ENCODE measurements at places on chromosomes 7 and 10.
A peak's percentile ranks its signal among the peaks of the same experiment; 100 is the strongest.

GRCh38 chr10:129446183-129446581 lies 20.9 kb upstream of the MGMT start:
- no peak for DNase-seq

DNA sequence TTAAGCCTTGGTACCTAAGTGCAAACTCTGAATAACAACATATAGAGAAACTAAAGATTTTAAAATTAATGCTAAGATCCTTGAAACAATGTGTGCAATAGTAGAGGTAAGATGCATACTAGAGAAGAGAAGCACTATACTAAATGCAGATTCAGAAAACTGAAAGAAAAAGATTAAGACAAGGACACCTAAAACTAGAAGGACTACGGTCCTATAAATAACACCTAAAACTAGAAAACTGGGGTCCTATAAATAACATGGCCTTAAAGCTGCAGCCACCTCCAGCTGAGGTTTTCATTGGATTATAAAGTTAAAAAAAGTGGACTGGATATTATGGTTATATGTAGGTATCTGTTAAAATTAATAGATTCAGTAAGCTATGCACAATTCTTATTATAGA lies 320.9 kb downstream of the IPMK start:
- no peak for DNase-seq

- no peak for DNase-seq
Observed at GRCh38 chr7:48173756-48174382, 2.6 kb downstream of the ABCA13 start.

GRCh38 chr7:95357623-95358022 lies 33.3 kb upstream of the PON1 start:
- no peak for DNase-seq

DNA sequence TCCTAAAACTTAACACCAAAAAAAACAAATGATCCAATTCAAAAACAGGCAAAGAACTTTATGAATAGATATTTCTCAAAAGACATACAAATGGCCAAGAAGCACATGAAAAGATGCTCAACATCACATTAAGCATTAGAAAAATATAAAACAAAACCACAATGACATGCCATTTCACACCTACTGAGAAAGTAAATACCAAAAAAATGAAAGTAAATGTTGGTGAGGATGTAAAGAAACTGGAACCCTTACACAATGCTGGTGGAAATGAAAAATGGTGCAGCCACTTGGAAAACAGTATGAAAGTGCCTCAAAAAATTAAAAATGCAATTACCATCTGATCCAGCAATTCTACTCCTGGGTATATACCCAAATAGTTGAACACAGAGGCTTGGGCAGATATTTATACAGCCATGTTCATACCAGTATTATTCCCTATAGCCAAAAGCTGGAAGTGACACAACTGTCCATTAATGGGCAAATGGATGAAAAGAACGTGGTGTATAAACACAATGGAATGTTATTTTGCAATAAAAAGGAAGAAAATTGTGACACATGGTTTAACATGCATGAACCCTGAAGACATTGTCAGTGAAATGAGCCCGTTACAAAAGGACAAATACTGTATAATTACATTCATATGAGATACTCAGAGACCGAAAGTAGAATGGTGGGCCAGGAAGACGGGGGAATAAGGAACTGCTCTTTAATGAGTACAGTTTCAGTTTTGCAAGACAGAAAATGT lies 89.0 kb downstream of the JMJD1C start:
- no peak for DNase-seq

DNA sequence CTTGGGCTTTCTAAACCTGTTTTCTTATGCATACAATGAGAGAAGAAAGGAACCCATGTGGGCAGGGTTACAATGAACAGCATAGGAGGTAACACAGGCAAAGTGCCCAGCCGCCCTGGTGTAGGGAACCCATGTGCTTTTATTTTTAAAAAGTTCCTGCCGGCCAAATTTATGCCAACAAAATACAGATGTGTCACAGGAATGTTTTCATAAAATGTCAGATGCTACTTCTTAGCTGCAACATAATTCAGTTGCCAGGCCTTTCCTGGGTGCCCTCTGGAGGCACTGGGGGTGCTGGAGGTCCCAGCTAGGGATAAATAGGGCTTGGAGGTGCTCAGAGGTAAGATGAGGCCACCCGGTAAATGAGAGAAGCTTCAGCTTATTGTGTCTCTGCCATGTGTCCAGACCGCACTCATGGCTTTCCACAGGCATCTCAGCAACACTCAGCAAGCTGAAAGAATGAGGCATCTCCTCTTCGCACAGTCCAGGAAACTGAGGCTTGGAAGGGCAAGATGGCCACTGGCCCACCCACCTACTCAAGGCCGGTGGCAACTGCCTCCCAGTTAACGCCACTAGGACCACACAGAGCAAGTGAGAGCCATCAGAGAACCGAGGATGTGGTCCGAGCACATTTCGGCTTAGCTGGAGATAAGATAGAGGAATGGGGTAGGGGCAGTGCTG lies 58.3 kb downstream of the CPXM2 start:
- no peak for DNase-seq

DNA sequence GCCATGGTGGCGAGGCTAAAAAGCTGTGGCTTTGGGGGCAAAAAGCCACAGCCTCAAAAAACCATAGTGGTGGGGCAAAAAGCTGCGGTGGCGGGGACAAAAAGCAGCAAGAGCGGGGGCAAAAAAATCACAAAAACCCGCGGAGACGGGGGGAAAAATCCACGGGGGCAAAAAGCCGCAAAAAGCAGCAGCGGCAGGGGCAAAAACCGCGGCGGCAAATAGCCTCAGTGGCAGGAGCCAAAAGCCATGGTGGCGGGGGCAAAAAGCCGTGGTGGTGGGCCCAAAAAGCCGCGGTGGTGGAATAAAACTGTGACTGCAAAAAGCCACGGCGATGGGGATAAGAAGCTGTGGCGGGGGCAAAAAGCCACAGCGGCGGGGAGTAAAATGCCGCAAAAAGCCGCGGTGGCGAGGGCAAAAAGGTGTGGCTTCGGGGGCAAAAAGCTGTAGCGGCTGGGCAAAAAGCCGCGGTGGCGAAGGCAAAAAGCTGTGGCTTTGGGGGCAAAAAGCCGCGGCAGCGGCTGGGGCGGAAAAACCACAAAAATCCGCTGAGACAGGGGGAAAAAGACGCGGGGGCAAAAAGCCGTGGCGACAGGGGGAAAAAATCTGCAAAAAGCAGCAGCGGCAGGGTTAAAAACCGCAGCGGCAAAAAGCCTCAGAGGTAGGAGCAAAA lies 526.6 kb downstream of the ZNF33B start:
- no peak for DNase-seq

DNA sequence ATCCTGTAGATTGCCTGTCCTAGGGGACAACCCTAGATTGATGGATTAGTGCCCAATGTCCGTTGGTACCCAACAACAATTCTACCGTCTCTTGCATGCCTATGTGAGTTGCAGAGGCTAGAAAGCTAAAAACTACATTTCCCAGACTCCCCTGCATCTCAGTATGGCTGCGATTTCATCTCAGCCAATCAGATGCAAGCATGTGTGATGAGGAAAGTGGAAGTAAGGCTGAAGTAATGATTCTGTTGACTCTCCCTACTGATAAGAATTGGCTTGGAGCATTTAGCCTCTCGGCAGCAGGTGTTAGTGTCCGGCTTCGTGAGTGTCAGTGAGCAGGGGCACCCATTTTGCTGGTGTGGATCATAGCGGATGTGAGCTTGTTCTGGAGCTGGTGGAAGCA lies 171.9 kb downstream of the FGFR2 start:
- DNase-seq = no peak

- no peak for DNase-seq
Observed at GRCh38 chr10:82968533-82968932, 1093.5 kb downstream of the NRG3 start.

DNA sequence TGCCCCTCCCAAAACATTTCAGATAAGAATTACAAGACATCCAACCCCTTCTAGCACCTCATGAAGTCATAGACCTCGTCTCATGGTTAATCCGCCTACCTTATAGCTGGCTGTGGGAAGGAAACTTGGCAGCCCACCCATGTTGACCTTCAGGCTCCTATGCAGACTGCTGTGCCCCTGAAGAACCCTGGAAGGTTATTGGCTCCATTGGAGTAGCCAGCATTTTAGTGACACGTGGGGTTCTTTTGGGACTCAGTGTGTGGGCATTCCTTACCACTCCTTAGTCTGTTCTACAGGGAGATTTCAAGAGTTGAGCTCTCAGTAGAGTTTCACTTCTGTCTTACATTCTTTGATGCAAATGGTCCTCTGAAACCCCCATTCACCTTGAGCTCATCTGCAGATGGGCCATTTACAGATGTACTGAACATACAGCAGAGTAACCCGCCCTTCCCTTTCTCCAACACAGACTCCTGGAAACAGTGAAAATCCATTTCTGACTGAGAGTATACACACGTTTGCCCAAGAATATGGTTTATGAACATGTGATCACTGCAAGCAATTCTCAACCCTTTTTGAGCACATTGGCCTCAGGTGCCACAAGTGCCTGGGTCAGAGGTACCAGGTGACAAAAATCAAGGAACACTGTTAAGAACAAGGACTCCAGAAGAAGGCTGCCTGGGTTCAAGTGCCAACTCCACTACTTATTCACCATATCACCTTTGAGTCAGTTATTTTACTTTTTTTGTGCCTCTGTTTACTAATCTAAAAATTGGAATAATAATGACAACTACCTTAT lies 54.0 kb upstream of the HECW1 start:
- no peak for DNase-seq

DNA sequence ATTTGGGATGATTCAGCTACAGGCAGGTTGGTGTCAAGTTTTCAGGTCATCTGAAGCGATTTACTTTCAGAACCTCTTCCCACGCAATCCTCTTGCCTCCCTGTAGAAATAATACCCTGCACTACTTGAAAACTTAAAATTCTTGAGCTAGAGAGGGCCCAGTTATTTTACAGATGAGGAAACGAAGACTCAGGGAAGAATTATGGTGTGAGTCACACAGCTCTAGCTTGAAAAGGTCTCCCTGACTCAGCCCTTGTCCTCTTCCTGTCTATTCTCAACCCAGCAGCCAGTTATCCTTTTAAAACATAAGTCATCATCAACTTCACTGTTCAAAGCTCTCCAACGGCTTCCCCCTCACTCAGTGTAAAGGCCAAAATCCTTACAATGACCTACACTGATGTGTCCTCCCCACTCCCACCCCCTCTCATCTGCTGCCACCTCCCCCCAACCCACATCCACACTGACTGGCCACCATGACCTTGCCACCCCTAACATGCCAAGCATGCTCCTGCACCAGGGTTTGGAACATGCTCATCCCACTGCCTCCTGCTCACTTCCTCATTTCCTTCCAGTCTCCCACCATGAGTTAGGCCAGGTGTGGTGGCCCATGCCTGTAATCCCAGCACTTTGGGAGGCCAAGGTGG lies 3.4 kb downstream of the DNMBP start:
- no peak for DNase-seq

DNA sequence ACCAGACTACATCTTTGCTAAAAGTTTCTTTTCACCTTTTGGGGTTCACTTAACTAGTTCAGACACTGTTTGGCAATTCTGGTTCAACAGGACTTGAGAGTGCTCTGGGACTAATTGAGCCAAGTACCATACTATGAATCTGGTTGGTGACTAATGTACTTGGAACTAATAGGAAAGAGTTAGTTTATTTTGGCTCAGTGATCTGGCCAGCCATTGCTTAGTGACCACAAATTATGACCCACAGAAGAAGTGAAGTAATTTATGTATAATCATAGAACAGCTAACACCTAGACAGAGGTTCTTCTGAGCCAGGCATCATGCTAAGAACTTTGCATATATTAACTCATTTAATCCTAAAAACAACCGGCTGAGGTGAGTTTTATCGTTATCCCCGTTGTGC lies 126.5 kb upstream of the JCAD start:
- no peak for DNase-seq

- DNase-seq = no peak
Observed at GRCh38 chr10:93175490-93175889, 101.8 kb downstream of the CYP26A1 start.

DNA sequence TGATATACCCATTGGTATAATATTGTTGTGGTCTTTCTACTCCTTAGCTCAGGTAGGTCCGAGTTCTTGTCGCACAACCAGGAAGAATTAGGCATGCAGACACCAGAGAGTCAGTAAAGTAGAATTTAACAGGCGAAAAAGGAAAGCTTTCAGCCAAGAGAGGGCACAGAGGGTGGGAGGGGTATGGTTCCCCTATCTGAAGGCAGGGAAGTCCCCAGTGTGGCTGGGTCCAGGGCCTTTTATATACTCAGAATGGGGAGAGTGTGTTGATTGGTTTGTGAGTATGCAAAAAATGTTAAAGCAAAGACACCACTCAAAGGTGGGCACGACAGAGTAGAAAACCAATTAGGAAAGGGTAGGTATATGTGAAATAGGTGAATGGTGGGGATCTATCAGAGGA lies 53.9 kb downstream of the IMMP2L start:
- DNase-seq = no peak

DNA sequence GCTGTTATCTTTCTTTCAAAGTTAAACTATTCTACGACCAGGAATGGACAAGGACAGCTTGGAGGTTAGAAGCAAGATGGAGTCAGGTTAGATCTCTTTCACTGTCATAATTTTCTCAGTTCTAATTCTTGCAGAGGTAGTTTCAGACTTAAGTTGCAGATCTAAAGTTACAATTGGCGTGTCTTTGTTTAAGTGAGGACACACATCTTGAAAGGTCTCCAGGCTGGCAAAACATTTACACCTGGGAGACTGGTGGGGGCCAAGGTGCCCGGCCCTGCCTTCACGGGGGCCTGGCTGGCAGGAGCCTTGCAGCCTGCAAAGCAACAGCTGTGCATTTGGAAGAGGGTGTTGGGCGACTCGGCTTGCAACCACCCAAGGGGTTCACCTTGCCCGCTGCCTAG lies 1.7 kb upstream of the DYNC2I1 start:
- no peak for DNase-seq

DNA sequence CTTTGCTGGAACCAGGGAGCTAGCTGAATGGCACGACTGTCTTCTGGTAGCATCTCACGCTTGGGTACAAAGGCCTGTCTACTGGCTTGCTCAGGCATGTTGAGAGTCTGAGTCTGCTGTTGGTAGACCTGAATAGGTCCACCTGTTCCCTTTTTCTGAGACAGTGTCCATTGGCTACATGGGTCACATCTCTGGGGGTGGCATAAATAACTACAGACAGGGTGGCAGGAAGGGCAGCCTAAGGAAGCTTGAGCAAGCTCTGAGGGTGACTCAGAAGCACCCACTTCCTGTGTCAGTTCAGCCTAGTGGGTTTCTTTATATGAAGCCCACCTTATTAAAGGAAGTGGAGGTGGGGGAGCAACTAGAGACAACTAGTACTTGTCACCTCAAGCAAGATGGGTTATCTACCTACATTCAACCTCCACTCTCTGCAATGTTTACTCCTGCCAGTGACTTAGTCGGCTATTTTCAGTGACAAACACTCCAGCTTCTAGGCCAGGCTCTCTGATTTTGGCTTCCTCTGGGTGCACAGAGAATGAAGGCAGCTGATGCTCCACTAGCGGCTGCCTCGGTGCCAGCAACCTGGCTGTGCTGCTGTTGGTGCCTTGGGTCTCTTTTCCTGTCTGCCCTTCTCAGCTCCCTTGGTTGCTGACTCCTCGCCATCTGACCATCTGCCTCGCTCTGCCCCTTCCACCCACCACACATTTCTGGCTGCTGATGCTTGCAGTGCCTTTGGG lies 5.7 kb upstream of the ZYX start:
- peak; percentile 56 for DNase-seq

All from stimulated activated naive CD4-positive, alpha-beta T cell (primary cell).